ENCODE measurements at places on chromosomes 1 and 21. TPM values are rescaled to one million over a fixed set of nuclear protein-coding genes. Genes with fewer than 3 reads are reported as not detected.

KRTAP10-12 gene
- not detected for total RNA-seq

SPRR2F gene
- not detected for total RNA-seq

PRAMEF14 gene
- total RNA-seq, result not detected

NAV1 gene
- 8.1 TPM for total RNA-seq

CYP4A22 gene
- total RNA-seq, result under 0.01 TPM

DNA sequence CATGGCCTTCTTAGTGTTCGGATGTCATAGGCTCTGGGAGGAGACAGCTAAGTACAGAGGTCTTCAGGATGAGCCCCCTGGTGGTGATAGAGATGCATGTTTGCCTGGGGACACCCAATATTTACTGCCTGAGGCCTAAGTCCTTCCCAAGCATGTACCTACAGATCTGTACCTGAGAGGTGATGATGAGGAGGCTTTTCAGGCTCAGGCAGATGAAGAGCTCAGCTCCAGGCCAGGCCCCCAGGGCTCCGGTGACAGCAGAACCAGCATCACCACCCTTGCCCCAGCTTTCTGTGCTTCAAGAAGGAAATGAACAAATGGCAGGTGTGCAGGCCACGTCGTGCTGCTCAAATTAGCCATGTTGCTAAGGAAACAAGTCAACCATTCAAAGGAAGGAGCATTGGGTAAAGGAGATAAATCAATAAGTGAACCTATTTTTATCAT is 21.1 kb downstream of the CACNA1E start:
- DNase-seq, result peak; percentile 17

DNA sequence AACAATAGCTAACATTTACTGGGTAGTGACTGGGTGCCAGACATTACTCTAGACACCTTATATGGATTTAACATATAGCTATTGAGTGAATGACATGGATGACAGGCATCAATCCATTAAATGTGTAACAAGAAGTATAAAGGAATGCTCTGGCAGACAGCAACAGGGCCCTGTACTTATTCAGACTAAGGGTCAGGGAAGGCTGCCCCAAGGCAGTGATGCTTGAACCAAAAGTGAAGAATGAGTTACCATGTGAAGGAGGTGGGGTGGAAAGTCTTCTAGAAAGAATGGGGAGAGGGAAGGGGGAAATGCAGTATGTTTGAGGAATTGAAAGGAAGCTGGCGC is 8.3 kb upstream of the PTPRF start:
- DNase-seq, result no peak

- peak; percentile 91 for DNase-seq
These were observed 67.3 kb downstream of the VAV3 start for GRCh38 chr1:107897438-107898345.

DNA sequence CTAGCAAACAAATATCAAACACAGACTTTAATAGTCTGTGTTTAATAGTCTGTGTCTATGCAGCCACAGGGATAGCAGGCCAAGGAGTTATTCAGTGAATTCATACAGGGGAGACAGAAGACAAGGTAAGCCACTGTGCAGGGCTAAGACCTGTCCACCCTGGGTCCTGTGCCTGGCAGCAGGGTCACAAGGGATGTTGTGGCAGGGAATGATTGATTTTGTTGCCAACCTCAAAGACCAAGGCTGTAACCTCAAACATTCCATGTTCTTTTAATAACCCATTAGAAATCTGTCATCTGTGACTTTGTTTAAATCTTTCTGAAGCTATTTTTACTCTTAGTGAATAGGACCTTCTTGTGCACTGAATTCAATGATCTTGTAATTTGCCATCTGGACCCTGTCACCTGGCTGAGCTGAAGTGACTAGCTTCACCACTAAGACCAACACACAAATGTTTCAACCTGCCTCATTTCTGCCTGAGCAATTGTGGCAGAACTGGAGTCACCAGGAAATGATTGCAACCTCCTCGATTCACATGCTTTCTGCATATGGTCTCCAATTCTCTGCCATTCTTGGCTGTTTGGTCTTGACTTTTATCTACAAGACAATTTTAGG is 154.2 kb downstream of the ASTN1 start:
- no peak for DNase-seq

Measured in hematopoietic multipotent progenitor cell (in vitro differentiated cells).